Foreskin keratinocyte (primary cell): ENCODE measurements at places on chromosomes 6 and 20. TPM values are rescaled to one million over a fixed set of nuclear protein-coding genes. Genes with fewer than 3 reads are reported as not detected.

Gene MUC21
- not detected in 2 replicates for total RNA-seq

Gene TGM3
- total RNA-seq, result not detected in 2 replicates

Gene TRIM40
- total RNA-seq, result not detected in 2 replicates

Gene SLC17A2
- not detected in 2 replicates for total RNA-seq

Gene ARFGEF3
- 0.04 and 0.10 TPM in 2 replicates for total RNA-seq

Gene SYS1
- total RNA-seq, result 18.0 and 18.7 TPM in 2 replicates

Gene GABRR1
- not detected in 2 replicates for total RNA-seq

Gene RNF217
- 24.9 and 37.4 TPM in 2 replicates for total RNA-seq

Gene LY6G6D
- not detected in 2 replicates for total RNA-seq
